Fibroblast of lung (primary cell): ENCODE measurements at places on chromosomes 12 and 14.
A peak's percentile ranks its signal among the peaks of the same experiment; 100 is the strongest.

GRCh38 chr14:104367866-104368750 is 211.5 kb upstream of the C14orf180 start:
- H3K27ac ChIP-seq: no peak overlapping the region
- no peak overlapping the region for H3K4me3 ChIP-seq
- DNase-seq: no peak

DNA sequence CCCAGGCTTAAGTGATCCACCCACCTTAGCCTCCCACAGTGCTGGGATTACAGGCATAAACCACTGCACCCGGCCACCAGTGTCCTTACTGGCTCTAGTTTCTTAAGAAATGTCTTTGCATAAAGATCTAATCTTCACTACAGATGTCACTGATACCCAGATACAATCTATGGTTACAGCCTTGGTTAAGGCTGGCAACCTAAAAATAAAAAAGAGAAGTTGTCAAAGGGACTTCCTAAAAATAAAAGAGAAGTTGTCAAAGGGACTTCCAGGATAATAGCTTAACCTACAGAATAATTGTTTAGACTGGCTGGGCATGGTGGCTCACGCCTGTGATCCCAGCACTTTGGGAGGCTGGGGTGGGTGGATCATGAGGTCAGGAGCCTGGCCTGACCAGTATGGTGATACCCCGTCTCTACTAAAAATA is 27.6 kb downstream of the ETFBKMT start:
- no peak for DNase-seq
- no peaks in the 10 kb centered on the region for H3K4me1 ChIP-seq
- H3K4me3 ChIP-seq: no peak overlapping the region

GRCh38 chr12:110370732-110371231 is 32.7 kb downstream of the ANAPC7 start:
- no peak overlapping the region for H3K4me3 ChIP-seq
- no peaks in the 10 kb centered on the region for H3K27me3 ChIP-seq
- H3K4me1 ChIP-seq: peaks cover 5% of the 10 kb centered on the region
- no peak overlapping the region for H3K27ac ChIP-seq

DNA sequence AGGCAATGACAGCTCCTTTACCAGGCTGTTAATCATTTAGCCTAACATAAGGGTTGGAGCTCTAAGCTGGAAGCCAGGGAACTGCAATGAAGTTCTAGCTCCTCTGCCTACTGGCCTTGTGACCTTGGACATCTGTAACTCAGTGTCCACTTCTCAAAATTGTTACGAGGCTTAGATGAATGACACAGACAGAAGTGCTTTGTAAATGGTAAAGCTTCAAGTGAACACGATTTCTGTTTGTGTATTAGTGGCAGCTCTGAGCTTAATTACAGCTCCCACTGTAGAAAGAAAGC is 122.8 kb downstream of the EML1 start:
- H3K36me3 ChIP-seq: no peaks in the 10 kb centered on the region
- no peak overlapping the region for H3K27ac ChIP-seq
- no peak for DNase-seq
- no peak overlapping the region for H3K4me3 ChIP-seq
- H3K4me1 ChIP-seq: peaks cover under 1% of the 10 kb centered on the region
- no peaks in the 10 kb centered on the region for H3K27me3 ChIP-seq

DNA sequence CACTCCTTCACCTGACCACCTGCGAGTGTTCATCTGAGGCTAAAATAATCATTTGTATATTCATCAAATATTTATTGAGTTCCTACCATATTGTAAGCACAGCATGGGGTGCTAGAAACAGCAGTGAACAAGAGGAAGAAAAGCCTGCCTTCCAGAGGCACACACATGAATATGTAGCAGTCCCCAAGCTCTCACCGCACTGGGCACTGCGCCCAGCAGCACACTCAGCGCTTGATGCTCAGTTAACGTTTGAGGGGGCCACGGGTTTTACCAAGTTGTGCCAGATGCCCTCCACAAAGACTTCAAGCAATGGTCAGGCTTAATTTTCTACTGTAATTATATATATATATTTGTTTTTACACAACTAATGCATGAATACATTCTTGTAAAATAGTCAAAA is 52.0 kb downstream of the HELB start:
- H3K4me3 ChIP-seq: no peak overlapping the region
- H3K4me1 ChIP-seq: no peaks in the 10 kb centered on the region
- no peaks in the 10 kb centered on the region for H3K36me3 ChIP-seq

DNA sequence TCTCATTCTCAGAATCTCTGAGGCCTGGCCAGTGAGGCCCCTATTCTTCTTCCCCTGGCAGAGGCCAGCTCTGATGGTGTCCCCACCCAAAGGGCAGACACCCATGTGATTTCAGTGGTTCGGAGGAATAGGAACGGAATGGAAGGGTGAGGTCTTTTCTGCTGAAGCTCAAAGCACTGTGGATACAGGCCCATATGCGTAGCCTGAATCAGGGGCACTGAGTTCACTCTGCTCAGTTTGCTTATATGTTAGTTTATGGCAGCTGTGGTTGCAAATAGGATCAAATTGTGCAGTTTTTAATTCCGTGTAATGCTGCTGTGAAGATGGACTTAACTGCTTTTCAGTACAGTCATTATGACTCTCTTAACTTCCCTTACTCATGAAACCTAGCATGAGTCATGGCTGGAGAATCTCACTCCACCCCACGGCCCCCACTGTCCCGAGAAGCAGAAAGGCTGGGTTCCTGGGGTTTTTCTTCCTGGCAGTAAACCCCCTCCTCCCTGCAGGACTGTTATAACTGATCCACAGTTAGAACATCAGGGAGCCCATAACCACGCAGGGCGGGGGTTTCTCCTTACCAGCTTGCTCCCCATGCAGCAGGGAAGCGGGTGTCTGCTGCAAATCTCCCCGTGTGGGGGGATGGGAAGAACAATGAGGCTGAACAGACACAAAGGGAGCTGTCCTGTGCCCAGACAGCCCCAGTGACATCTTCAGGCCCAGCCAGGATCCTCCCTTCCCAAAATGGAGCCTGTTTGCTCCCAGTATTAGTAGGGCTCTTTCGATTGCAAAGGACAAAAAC is 122.7 kb downstream of the SLC38A6 start:
- H3K4me3 ChIP-seq: no peak overlapping the region
- peak; percentile 99 for DNase-seq

DNA sequence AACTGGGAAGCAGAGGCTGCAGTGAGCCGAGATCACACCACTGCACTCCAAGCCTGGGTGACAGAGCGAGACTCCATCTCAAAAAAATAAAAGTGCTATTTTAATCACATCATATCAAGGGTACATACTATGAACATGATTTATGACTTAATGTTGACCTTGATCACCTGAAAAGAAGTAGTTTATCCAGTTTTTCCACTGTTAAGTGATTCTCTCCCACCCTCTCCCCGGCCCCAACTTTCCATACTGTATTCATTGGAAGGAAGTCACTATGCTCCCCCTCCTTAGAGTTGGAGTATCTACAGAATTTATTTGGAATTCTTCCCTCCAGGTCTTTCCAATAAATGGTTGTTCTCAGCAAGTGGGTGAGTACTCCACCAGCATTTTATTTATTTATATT is 3.0 kb upstream of the PRMT5 start:
- no peak overlapping the region for H3K27ac ChIP-seq
- H3K36me3 ChIP-seq: peaks cover 1% of the 10 kb centered on the region
- H3K4me1 ChIP-seq: peaks cover 7% of the 10 kb centered on the region
- H3K27me3 ChIP-seq: no peaks in the 10 kb centered on the region
- no peak for DNase-seq

DNA sequence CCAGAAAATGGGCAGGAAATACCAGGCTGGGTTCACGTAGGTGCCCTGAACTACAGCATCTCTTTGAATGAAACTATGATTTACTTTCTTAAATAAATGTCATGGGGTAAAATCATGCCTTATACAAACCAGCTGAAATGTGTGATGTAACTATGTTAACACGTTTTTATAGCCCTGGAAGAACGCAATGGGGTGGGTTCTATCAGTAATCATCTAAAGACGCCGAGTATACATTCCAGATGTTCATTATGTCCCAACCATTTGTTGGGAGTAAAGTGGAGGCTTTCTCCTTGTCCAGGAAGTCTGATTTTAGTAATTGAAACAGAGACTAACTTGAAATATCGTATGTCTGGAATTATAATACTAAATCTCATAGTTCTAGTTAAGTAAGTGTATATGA is 16.2 kb upstream of the IGF1 start:
- no peak overlapping the region for H3K4me3 ChIP-seq
- DNase-seq: no peak
- H3K36me3 ChIP-seq: no peaks in the 10 kb centered on the region
- H3K4me1 ChIP-seq: no peaks in the 10 kb centered on the region
- no peak overlapping the region for H3K27ac ChIP-seq

GRCh38 chr14:86714575-86714974 is 1184.6 kb downstream of the FLRT2 start:
- no peak overlapping the region for H3K4me3 ChIP-seq
- H3K27ac ChIP-seq: no peak overlapping the region
- no peak for DNase-seq
- H3K27me3 ChIP-seq: no peaks in the 10 kb centered on the region

DNA sequence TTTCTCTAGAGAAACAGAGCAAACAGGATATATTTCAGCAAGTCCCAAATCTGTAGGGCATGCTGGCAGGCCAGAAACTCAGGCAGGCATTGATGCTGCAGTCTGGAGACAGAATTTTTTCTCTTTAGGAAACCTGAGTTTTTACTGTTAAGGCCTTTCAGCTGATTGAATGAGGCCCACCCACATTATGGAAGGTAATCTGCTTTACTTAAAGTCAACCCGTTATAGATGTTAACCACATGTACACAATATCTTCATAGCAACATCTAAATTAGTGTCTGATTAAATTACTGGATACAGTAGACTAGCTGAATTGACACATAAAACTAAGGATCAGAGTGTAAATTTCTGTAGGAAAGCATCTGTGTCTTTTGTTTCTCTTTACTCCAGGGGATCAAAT is 65.2 kb downstream of the SRGAP1 start:
- no peaks in the 10 kb centered on the region for H3K36me3 ChIP-seq
- H3K27me3 ChIP-seq: no peaks in the 10 kb centered on the region
- H3K4me3 ChIP-seq: no peak overlapping the region
- no peak overlapping the region for H3K27ac ChIP-seq
- DNase-seq: no peak
- H3K4me1 ChIP-seq: peaks cover 3% of the 10 kb centered on the region

GRCh38 chr12:111819191-111820158 is 22.6 kb upstream of the MAPKAPK5 start:
- no peak overlapping the region for H3K4me3 ChIP-seq
- no peaks in the 10 kb centered on the region for H3K4me1 ChIP-seq

GRCh38 chr12:122183588-122183940 is 641 bp downstream of the LRRC43 start:
- H3K4me1 ChIP-seq: peaks cover 2% of the 10 kb centered on the region
- H3K27me3 ChIP-seq: no peaks in the 10 kb centered on the region
- DNase-seq: no peak
- no peak overlapping the region for H3K27ac ChIP-seq
- H3K4me3 ChIP-seq: no peak overlapping the region

GRCh38 chr14:84272290-84272721 is 1257.6 kb upstream of the FLRT2 start:
- no peaks in the 10 kb centered on the region for H3K27me3 ChIP-seq
- no peak overlapping the region for H3K4me3 ChIP-seq
- DNase-seq: peak; percentile 26
- H3K36me3 ChIP-seq: no peaks in the 10 kb centered on the region
- no peaks in the 10 kb centered on the region for H3K4me1 ChIP-seq

- H3K4me3 ChIP-seq: peak overlapping the region; percentile 12
- peaks cover 52% of the 10 kb centered on the region for H3K4me1 ChIP-seq
- DNase-seq: peak; percentile 86
- H3K27me3 ChIP-seq: no peaks in the 10 kb centered on the region
- H3K27ac ChIP-seq: peak overlapping the region; percentile 93
Measured at GRCh38 chr12:57896434-57897201, 44.7 kb upstream of the ATP23 start.

DNA sequence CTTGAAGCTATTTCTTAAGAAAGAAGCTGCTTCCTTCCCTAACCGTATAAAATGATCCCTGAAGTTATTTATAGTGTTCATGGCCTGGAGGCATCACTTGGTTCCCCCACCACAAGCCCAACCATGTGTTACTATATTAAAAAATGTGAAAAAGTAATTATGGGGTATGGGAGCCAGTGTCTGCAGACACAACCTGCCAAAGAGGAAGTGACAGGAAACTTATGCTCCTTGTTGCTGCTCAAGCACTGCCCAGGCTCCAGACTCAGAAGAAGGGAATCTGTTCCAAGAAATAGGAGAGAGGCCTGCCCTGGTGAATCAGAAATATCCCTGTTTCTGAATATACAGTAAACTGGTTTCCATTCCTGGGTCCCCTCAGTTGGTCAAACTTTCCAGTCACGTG is 217.2 kb upstream of the BMP4 start:
- H3K4me3 ChIP-seq: no peak overlapping the region
- H3K36me3 ChIP-seq: no peaks in the 10 kb centered on the region
- peaks cover 3% of the 10 kb centered on the region for H3K4me1 ChIP-seq
- peak; percentile 16 for DNase-seq
- H3K27ac ChIP-seq: no peak overlapping the region

GRCh38 chr14:20035449-20035848 is 389 bp downstream of the OR4K13 start:
- no peak overlapping the region for H3K4me3 ChIP-seq
- no peaks in the 10 kb centered on the region for H3K27me3 ChIP-seq
- DNase-seq: no peak
- H3K27ac ChIP-seq: no peak overlapping the region

- no peaks in the 10 kb centered on the region for H3K4me1 ChIP-seq
- no peak overlapping the region for H3K4me3 ChIP-seq
- peak; percentile 39 for DNase-seq
- H3K27me3 ChIP-seq: no peaks in the 10 kb centered on the region
Measured at GRCh38 chr14:68089146-68089731, 269.7 kb downstream of the RAD51B start.

- H3K27me3 ChIP-seq: peaks cover 5% of the 10 kb centered on the region
- H3K4me1 ChIP-seq: peaks cover 6% of the 10 kb centered on the region
- no peak for DNase-seq
- no peak within 1 kb of the TSS for H3K27ac ChIP-seq
- no peak within 1 kb of the TSS for H3K4me3 ChIP-seq
Measured at GRCh38 chr14:105065280-105066228, at the start of gene GPR132. TSS of gene GPR132 (minus strand) at chr14:105065430. CDS start at chr14:105055420, 10,010 bp downstream.

DNA sequence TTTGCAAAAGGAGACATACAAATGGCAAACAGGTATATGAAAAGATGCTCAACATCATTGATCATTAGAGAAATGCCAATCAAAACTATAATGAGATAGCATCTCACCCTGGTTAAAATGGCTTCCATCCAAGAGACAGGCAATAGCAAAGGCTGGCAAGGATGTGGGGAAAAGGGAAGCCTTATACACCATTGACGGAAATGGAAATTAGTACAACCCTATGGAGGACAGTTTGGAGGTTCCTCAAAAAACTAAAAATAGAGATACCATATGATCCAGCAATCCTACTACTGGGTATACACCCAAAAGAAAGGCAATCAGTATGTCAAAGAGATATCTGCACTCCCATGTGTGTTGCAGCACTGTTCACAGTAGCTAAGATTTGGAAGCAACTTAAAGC is 17.3 kb upstream of the CKAP4 start:
- H3K27ac ChIP-seq: no peak overlapping the region
- H3K4me1 ChIP-seq: no peaks in the 10 kb centered on the region
- no peaks in the 10 kb centered on the region for H3K36me3 ChIP-seq
- H3K27me3 ChIP-seq: no peaks in the 10 kb centered on the region
- H3K4me3 ChIP-seq: no peak overlapping the region

- H3K27ac ChIP-seq: no peak overlapping the region
- H3K27me3 ChIP-seq: no peaks in the 10 kb centered on the region
- H3K4me1 ChIP-seq: no peaks in the 10 kb centered on the region
- no peaks in the 10 kb centered on the region for H3K36me3 ChIP-seq
Measured at GRCh38 chr12:129257524-129257923, 404.2 kb downstream of the GLT1D1 start.

GRCh38 chr14:23321572-23322547 is 603 bp downstream of the PABPN1 start:
- H3K4me3 ChIP-seq: peak overlapping the region; percentile 98
- peak; percentile 41 for DNase-seq
- H3K27ac ChIP-seq: peak overlapping the region; percentile 92
- no peaks in the 10 kb centered on the region for H3K27me3 ChIP-seq
- peaks cover 13% of the 10 kb centered on the region for H3K36me3 ChIP-seq
